ENCODE measurements at places on chromosomes 6 and 20.

DNA sequence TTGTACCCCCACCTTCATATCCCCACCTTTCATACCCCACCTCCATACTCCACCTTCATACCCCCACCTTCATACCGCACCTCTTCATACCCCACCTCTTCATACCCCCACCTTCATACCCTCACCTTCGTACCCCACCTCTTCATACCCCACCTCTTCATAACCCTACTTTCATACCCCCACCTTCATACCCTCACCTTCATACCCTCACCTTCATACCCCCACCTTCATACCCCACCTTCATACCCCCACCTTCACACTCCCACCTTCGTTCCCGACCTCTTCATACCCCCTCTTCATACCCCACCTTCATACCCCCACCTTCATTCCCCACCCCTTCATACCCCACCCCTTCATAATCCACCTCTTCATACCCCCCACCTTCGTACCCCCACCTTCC is 92.9 kb upstream of the NAA20 start:
- DNase-seq: no peak

GRCh38 chr6:12813321-12813720 is 96.8 kb downstream of the PHACTR1 start:
- DNase-seq: no peak

- no peak for DNase-seq
Measured at GRCh38 chr20:47269309-47270165, 87.0 kb downstream of the ZMYND8 start.

DNA sequence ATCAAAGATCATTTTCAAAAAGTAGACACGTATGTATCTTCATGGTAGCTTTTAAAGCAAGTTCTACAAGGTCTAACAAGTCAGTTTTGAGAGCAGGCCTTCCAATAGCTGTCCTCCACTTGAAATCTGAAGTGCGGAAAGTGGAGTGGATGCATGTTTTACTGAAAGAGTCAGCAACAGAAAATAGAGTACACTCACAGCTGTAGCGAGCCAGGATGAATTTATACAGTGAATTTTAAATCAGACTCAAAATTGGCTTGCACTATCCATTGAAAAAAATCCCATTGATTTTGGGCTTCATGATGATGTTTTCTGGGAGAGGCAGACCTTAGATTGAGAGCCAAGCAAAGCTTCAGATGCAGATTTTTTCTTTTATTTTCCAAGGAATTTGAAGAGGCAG is 80.6 kb downstream of the GJA10 start:
- no peak for DNase-seq

GRCh38 chr6:109075934-109076333 is 18.7 kb downstream of the SESN1 start:
- no peak for DNase-seq

- DNase-seq: no peak
Measured at GRCh38 chr6:87807475-87807874, 105.4 kb upstream of the AKIRIN2 start.

Measured in umbilical cord (tissue), 2 donors.